ENCODE measurements at places on chromosomes 6 and 20.

DNA sequence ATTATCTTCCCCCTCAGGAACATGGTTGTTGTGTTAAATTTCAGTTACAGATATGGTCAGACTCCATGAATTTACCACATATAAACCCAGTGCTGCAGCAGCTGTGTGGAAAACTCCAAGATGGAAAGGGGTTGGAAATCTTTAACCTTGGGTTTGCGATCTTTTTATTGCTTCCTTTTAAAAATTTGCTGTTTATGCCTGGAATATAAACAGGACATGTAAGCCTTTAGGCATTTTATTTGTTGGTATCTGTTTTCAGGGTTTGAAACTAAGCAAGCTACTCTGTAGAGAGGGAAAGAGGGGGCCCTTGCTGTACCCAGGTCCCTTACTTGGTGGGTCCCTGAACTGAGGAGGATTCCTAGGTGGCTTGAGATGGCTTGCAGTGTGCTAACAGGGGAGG, 778 bp downstream of the PKIG start:
- no peak for DNase-seq

- DNase-seq, result no peak
Observed at GRCh38 chr20:50348096-50348495, 157.5 kb downstream of the CEBPB start.

DNA sequence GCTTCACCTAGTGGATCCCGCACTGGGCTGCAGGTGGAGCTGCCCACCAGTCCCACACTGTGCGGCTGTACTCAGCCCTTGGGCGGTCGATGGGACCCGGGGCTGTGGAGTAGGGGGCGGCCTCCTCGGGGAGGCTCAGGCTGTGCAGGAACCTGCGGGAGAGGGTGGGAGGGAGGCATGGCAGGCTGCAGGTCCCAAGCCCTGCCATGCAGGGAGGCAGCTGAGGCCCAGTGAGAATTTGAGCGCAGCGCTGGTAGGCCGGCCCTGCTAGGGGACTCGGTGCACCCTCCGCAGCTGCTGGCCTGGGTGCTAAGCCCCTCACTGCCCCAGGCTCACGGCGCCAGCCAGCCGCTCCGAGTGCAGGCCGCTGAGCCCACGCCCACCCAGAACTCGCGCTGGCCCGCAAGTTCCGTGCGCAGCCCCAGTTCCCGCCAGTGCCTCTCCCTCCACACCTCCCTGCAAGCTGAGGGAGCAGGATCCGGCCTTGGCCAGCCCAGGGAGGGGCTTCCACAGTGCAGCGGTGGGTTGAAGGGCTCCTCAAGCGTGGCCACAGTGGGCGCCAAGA, 1407.6 kb downstream of the EPHA7 start:
- no peak for DNase-seq

GRCh38 chr6:55474382-55474781, 104.6 kb downstream of the HMGCLL1 start:
- no peak for DNase-seq

GRCh38 chr6:13248053-13248452, 80.3 kb downstream of the TBC1D7 start:
- no peak for DNase-seq
